Fibroblast of the aortic adventitia (primary cell): ENCODE measurements at places on chromosomes 7 and 10. TPM values are rescaled to one million over a fixed set of nuclear protein-coding genes. Genes with fewer than 3 reads are reported as not detected.

DNA sequence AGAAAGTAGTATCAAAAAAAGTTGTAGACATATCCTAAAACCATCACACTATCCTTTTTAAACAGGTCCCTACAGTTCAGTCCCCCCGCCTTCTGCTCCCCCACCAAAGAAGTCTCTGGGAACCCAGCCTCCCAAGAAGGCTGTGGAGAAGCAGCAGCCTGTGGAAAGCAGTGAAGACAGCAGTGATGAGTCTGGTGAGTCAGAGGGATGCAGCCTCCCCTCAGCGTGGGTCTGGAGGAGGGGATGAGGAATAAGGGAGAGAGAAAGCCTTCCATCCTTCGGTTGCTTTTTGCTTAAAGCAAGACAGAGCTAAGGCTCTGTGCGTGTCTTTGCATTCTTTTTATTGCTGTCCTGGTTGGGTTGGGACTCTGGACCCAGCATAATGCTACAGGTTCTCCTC, 7.6 kb downstream of the NOLC1 start:
- no peak for DNase-seq

IDI2 gene
- not detected in 2 replicates for total RNA-seq

DNA sequence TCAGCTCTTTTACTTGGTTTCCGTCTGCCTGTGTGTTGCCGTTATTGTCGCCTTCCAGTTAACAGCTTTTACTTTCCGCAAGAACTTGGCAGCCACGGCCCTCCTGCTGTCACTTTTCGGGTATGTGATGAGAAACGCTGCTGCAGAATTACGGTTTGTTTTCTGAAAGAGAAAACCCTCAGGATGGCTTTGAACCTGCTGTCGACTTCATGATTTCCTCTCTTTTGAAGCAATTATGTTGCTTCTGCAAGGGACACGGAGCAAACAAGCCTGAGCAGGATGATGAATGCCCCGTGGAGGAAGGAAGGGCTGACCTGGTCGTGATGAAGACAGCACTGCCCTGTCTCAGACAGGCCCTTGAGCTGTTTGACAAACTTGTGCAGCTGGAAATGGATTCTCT, 339.8 kb downstream of the ABCA13 start:
- DNase-seq: no peak

HNRNPH3 gene
- total RNA-seq: 16.7 and 20.9 TPM in 2 replicates

GDF2 gene
- total RNA-seq: not detected in 2 replicates

GRCh38 chr10:50607356-50607925, 16.3 kb downstream of the SGMS1 start:
- peak; percentile 64 for DNase-seq

GRCh38 chr10:110780704-110781103, 91.0 kb upstream of the PDCD4 start:
- no peak for DNase-seq

DNA sequence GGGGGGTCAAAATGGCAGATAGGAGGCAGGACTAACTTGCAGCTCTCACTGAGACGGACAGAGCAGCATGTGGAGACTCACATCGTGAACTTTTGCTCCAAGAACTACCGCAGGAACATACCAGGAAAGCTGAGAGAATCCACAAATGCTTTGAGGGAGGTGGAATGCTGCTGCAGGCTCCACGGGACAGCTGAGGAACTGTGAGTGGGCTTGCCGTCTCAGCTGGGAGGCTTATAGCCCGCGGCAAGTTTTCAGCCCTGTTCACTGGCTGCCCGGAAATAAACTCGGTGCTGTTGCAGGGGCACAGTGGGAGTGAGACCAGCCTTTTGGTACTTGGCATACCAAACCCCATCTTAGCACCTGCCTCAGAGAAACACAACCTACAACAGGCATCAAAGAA, 19.1 kb upstream of the WDR11 start:
- DNase-seq: no peak

CALCR gene
- not detected in 2 replicates for total RNA-seq

IL6 gene
- total RNA-seq: 3.8 and 10.2 TPM in 2 replicates

GRCh38 chr7:137538361-137538762, 194.8 kb upstream of the PTN start:
- DNase-seq: peak; percentile 72

DNA sequence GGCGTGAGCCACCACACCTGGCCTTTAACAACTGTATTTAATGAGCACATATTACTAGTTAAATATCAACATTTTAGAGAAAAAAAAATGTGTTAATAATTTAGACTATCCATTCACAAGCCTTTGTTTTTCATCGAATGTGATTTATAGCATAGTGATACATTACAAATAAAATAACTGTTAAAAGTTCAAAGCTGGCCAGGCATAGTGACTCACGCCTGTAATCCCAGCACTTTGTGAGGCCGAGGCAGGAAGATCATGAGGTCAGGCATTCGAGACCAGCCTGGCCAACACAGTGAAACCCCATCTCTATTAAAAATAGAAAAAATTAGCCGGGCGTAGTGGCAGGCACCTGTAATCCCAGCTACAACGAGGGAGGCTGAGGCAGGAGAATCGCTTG, 72.7 kb downstream of the HACD1 start:
- DNase-seq: no peak

DNA sequence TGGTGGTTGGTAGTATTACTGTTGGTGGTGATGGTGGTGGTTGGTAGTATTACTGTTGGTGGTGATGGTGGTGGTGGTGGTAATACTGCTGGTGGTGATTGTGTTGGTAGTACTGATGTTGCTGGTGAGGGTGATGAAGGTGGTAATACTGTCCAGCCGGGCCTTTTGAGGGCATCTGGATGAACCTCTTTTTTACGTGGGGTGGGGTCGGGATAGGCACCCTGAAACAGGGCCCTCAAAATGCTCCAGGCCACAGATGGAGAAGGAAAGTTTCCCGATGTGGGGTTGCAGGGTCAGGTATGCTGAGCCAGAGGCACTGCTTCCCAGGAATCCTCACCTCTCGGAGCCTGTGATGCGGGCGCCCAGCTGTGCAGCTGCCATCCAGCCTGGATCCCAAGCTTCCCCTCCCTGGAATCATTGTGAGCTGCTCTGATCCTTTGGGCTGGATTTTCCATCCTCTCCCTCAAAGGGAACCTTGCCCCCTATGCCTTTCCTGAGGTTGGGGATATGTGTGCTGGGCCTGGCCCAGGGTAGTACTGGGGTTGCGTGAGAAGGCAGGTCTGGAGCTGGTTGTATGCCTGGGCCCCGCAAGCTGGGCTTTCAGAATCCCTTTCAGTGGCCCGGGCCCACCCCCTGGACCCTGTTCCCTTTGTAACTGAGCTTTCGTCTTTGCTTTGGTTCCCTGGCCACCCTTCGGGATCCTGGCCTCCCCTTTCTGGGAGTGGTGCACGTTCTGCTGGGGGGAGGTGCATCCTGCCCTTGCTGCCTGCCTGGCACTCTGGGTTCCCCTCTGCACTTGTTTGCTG, 43.3 kb downstream of the DOCK1 start:
- DNase-seq: no peak

DNA sequence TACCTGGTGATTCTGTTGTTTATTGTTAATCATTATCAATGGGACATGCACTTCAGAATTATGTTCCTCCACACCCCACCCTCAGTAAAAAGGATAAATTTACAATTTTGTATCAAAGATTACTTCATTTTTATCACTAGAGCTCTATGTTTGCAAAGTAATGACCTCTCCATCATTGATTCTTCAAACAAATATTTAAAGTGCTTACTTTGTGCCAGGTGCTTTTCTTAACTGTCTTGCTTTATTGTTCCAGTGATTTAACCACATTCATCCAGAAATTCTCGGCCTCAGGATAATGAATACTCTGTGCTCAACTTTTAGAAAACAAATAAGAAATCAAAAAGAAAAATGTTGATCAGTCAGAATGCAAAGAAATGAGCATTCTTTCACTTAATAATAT, 144.9 kb upstream of the FOXP2 start:
- no peak for DNase-seq

GRCh38 chr7:131424219-131424822, 96.6 kb downstream of the MKLN1 start:
- peak; percentile 72 for DNase-seq

GRCh38 chr10:102647443-102648268, 3.4 kb downstream of the TRIM8 start:
- no peak for DNase-seq

DNA sequence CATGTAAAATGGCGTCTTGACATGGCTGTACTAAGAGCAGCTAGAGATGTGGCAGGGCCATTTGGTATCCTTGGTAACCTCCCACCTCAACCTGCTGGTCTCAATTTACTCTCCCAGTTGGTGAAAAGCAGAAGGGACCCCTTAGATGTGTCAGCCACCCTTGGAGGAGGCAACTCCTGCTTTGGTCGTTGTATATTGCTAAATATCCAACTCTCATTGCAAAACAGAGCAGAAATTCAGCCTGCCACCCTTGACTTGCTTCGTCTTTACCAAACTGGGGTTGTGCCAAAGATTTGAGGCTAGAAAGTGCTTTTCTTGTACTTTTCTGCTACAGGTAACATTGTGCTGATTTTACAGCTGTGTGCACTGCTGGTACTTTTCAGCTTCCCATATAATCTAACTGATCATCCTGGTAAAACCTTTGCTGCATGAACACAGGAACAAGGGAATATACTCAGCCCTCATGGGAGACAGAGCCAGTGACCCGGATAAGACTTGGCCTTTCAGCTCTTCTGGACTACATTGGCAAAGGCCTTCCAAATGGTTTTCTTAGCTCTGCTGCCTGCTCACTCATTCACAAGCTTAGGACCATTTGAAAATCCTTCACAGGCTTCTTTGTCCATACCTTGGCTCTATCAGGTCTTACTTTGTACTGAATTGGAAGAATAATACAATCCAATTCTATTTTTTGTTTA, 2.2 kb upstream of the VSTM4 start:
- DNase-seq: no peak

MRC1 gene
- 0.08 and 0.09 TPM in 2 replicates for total RNA-seq

SLC39A12 gene
- total RNA-seq: not detected in 2 replicates

DNA sequence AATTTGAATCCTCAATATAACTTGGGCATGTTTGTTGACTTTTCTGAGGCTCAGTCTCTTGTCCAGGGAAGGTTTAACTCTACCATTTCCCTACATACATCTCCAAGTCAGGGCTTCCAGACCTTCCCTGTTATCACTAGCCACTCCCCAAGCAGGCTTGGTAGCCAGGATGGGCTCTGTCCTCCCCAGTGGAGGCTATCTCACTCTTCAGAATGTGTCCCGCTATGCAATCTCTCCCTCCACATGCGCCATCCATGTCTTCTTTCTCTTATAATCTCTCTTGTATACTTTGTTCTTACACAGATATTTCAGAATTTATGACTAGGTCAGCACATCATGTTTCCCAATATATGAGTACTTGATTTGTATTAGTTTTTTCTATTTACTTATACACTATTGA, 310.4 kb downstream of the HGF start:
- DNase-seq: no peak

AP3M1 gene
- 34.8 and 55.8 TPM in 2 replicates for total RNA-seq

GRCh38 chr7:29955799-29956486, 33.7 kb downstream of the SCRN1 start:
- DNase-seq: no peak

- no peak for DNase-seq
Measured at GRCh38 chr7:141671705-141672496, 30.1 kb downstream of the DENND11 start.

PALD1 gene
- 0.16 and 0.18 TPM in 2 replicates for total RNA-seq

SVOPL gene
- total RNA-seq: not detected in 2 replicates

DNA sequence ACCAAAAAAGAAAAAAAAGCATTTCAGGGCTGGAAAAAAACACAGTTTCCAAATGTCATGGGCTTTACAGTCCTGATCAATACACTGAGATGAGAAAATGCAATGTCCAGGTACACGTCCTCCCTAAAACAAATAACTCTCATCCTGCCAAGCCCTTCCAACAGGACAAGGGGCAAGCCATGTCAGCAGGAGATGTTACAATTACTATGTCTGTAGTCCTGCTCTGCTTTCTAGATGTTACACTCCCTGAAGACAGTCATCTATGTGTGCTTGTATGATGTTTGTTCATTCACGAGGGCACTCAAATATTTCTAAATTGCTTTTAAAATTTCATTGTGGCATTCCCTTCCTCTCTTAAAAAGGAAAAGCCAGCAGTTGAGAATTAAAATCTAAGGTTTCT, 103.2 kb downstream of the SORBS1 start:
- no peak for DNase-seq

GRCh38 chr7:135271255-135271615, 37.6 kb downstream of the STRA8 start:
- no peak for DNase-seq

NUTM2E gene
- total RNA-seq: under 0.01 TPM in 1 of 2 replicates, not detected in the other

DNA sequence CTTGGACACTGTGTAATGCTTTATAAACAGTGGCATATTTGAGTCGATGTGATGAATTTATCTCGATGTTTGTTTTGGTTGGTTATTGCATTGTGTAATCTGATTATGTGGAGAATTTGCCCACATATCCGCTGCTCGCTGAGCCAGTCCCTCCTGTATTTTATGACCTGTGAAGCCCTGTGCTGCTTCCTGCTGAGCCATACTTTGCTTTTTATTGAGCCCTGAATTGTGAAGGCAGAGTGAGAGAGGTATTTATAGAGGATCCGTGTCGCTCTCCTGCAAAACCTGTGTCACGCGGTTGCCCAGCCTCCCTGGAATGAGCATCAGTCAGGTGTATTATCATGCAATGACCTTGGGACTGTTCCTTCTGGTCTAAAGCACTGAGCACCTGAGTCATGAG, 253.7 kb downstream of the ARHGAP21 start:
- DNase-seq: no peak

- DNase-seq: no peak
Measured at GRCh38 chr10:34760606-34761005, 54.5 kb downstream of the PARD3 start.

SPDYE16 gene
- 0.09 and 0.33 TPM in 2 replicates for total RNA-seq

- no peak for DNase-seq
Measured at GRCh38 chr7:50212666-50213621, 91.6 kb upstream of the IKZF1 start.

DNA sequence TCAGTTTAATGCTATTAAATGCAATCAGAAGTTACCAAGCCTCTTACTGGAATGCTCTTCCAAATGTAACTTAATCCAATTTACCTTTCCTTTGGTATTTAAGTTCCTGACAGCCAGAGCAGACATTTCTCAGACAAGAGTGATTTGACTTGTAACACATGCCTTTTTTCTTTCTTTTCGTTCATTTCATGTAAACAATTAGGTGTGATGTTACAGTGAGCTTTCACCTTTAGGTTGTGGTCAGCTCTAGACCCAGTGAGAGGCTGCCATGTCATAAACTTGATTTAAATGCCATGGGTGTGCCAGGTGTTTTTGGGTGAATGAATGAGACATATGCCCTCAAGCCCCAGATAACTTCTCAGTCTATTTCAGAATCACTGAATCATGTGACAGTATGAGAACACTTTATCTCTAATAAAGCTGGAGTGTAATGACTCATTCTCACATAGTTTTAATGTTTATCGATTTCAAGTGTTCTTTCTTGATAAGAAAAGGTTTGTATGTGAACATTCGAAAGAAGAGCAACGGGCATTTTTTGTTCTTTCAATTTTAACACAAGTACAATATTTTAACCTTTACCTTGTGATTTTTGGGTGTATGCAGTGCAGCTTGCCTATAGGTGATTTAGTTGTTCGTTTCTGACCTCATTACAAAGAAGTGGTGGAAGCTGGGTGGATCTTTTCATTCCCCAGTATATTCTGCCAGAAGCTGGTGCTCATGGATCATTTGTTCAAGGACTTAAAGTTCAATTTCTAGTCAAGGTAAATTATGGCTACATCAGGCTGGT, 61.5 kb downstream of the CHN2 start:
- peak; percentile 46 for DNase-seq

GRCh38 chr10:108404155-108404554, 1239.6 kb upstream of the SORCS1 start:
- no peak for DNase-seq
